ENCODE measurements at places on chromosomes 5 and 9. TPM values are rescaled to one million over a fixed set of nuclear protein-coding genes. Genes with fewer than 3 reads are reported as not detected.

CTXN3 gene
- polyA plus RNA-seq = 0.14 TPM

GRK6 gene
- 19.8 TPM for polyA plus RNA-seq

MELK gene
- 9.0 TPM for polyA plus RNA-seq

N4BP3 gene
- polyA plus RNA-seq = 16.9 TPM

DNAJB5 gene
- polyA plus RNA-seq = 4.2 TPM

EGFLAM gene
- 0.53 TPM for polyA plus RNA-seq

RPL37 gene
- 1,738 TPM for polyA plus RNA-seq

REEP2 gene
- polyA plus RNA-seq = 2.6 TPM

ANKRD31 gene
- polyA plus RNA-seq = 0.51 TPM

TOR4A gene
- polyA plus RNA-seq = 4.3 TPM

F2RL1 gene
- 2.7 TPM for polyA plus RNA-seq

PCDHB6 gene
- 0.06 TPM for polyA plus RNA-seq

FOXD4L3 gene
- not detected for polyA plus RNA-seq

CDC14B gene
- polyA plus RNA-seq = 2.1 TPM

CDX1 gene
- polyA plus RNA-seq = 0.08 TPM

NUTM2G gene
- polyA plus RNA-seq = not detected

PRELID2 gene
- 1.1 TPM for polyA plus RNA-seq

PHF24 gene
- polyA plus RNA-seq = 0.07 TPM

SYK gene
- 16.5 TPM for polyA plus RNA-seq

PCDHB9 gene
- 0.18 TPM for polyA plus RNA-seq

NPM1 gene
- 2,525 TPM for polyA plus RNA-seq

CD72 gene
- polyA plus RNA-seq = 0.26 TPM

ENTREP1 gene
- polyA plus RNA-seq = 5.7 TPM

CEMIP2 gene
- polyA plus RNA-seq = 5.5 TPM

TTF1 gene
- polyA plus RNA-seq = 11.1 TPM

Data from esophagus (tissue), 2 donors.